ENCODE measurements at places on chromosomes 12 and 14.

- no peak for DNase-seq
Measured at GRCh38 chr12:12887471-12887870, 3.9 kb upstream of the GPRC5A start.

GRCh38 chr12:46214668-46215436 is 54.0 kb downstream of the SLC38A1 start:
- no peak for DNase-seq

DNA sequence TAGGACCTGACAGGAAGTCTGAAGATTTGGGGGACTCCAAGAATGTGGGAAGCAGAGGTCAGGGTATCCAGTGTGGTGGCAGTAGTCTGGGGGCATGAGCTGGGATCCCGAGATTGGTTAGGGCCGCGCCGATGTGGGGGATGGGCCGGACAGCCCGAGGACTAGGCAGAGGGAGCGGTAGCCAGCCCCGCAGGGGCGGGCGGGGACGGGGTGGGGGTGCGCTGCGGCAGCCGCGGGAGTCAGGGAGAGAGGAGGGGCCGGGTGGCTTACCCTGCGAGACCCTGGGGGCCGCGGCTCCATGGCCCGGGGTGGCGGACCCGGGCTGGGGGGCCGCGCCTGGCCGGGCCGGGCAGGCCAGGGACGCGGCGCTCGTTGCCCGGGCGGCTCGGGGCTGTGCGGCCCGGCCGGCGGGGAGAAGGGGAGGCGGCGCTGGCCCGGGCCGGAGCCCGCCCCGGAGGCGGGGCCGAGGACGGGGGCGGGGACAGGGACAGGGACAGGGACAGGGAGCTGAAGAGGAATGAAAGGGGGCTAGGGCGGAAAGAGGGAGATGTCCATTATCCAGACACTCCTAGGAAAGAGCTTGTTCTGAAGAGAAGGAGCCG is 5.6 kb downstream of the ZNF385A start:
- no peak for DNase-seq

DNA sequence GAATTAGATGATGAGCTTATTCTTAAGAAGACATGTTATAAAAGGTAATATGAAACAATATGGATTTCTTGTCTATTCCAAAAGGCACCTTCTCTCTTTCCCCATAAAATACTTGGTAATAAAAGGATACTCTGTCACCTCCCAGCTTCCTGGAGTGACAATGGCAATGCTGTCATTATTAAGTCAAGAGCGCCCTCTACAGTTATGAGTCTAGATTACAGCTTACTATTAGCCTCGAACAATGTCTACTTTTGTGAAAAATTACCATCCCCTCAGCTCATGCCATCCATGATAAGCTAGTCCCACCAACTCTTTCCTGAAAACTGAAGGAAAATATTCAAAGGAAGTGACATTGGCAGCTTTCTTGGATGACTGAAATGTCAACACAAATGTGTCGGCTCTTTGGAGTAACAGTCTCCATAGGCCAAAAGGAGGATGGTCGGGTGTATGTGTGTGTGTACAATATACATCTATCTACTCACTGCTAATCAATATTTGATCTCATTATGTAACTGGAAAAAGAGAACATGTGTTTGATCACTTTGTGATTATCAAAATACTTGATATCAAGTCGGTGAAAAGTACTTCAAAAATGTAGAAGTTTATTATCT is 48.7 kb upstream of the CDKN3 start:
- peak; percentile 45 for DNase-seq

DNA sequence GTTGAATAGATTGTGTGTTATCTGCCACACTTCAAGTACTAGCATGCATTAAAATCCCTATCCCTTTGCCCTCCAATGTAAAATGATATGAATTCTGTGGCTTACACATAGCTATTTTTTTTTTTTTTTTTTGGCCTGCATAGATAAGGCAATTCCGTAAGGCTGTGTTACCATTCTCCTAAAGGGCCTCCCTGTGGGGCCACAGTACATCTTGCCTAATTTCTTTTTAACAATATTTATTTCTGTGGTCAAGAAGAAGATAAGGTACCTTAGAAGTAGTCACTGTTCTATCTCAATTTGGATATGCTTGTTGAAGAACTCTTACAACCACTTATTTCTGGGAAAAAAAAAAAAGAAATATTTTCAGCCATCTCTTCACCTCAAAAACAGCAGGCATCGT is 19.8 kb downstream of the FLRT2 start:
- DNase-seq, result no peak

GRCh38 chr14:73789989-73790581 is 61.5 kb upstream of the PTGR2 start:
- no peak for DNase-seq

GRCh38 chr14:23121361-23121771 is 2.3 kb upstream of the CEBPE start:
- DNase-seq, result no peak

- DNase-seq, result no peak
Measured at GRCh38 chr12:113299619-113300237, 35.2 kb downstream of the SLC8B1 start.

DNA sequence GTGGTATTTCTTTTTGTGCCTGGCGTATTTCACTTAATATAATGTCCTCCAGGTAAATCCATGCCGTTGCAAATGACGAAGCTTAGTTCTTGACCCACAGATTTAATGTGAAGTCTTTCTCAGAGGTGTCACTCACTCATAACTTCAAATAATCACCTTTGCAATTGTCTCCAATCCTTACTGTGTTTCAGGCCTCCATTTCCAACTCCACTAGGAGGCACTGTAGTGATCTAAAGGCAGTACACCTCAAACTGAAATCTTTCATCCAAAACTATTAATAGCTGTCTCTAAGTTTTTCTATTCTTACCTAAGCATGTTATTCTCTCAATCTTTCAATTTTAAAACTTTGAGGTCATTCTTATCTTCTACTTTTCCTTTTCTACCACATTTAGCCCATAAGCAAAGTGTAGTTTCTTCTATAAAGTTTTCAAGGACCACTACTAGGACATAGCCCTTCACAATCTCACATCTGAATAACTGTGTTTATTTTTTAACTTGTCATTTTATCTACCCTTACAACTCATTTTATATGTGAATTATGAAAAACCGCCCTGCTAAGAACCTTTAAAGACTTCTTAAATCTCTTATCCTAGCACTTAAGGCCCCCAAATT is 25.5 kb upstream of the FBXO34 start:
- DNase-seq, result no peak

DNA sequence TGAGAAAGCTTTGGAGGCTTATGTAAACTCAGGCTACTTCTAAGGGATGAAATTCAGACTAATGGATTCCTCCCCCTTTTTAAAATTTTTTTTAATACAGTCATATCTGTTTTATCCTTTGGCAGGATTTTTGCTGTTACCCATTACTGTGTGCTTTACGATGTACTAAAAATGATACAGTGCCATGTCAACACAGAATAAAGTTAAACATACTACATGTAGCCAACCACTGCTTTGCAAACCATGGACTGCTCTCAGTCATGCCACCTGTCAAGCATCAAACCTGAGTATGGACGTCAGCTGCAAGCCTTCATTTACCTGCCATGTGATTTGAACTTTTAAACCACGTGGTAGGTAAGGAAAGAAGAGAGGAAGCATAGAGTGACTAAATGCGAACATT is 325.8 kb downstream of the FUT8 start:
- peak; percentile 10 for DNase-seq

DNA sequence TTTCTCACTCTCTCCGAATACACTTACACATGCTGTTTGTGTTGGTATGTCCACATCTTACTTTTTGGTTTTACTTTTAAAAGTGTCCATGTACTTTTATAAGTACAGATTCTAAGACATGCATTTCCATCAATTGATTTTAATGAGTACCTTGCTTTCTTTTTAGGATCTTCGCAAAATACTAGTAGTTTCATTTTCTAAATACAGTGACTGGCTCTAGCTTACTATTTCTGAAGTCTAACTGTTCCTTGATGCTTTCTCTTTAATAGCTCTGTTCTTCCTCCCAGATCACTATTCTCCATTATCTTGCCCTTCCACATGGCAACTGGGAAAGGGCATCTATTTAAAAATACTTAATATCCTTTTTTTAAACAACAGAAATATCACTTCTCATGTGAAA is 164.1 kb downstream of the KITLG start:
- DNase-seq, result no peak

- DNase-seq, result no peak
Measured at GRCh38 chr14:56119201-56119981, 1.2 kb downstream of the PELI2 start.

GRCh38 chr12:112978163-112979040 is at the start of gene OAS2:
OAS2 (plus strand) TSS chr12:112978519; CDS start chr12:112978609, 90 bp downstream.
- no peak for DNase-seq

DNA sequence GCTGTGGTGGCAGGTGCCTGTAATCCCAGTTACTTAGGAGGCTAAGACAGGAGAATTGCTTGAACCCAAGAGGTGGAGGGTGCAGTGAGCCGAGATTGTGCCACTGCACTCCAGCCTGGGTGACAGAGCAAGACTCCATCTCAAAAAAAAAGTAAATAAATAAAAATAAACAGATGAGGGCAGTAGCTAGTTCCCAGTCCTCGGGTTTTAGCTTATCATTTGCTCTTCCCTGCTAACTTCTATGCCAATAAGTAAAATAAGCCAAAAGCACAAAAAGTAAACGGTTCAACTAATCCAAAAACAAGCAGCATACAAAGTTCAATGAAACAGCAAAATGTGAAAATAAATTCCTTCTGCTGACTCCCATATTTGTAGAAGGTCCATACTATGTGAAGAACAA is 133.0 kb upstream of the TMCC3 start:
- no peak for DNase-seq

GRCh38 chr14:65003394-65003793 is 16.7 kb downstream of the FNTB start:
- no peak for DNase-seq

- DNase-seq, result no peak
Measured at GRCh38 chr14:81301813-81302212, 81.1 kb upstream of the GTF2A1 start.

- DNase-seq, result no peak
Measured at GRCh38 chr14:74654931-74655330, 42.9 kb upstream of the LTBP2 start.

GRCh38 chr12:1858456-1858855 is 38.1 kb downstream of the LRTM2 start:
- no peak for DNase-seq

DNA sequence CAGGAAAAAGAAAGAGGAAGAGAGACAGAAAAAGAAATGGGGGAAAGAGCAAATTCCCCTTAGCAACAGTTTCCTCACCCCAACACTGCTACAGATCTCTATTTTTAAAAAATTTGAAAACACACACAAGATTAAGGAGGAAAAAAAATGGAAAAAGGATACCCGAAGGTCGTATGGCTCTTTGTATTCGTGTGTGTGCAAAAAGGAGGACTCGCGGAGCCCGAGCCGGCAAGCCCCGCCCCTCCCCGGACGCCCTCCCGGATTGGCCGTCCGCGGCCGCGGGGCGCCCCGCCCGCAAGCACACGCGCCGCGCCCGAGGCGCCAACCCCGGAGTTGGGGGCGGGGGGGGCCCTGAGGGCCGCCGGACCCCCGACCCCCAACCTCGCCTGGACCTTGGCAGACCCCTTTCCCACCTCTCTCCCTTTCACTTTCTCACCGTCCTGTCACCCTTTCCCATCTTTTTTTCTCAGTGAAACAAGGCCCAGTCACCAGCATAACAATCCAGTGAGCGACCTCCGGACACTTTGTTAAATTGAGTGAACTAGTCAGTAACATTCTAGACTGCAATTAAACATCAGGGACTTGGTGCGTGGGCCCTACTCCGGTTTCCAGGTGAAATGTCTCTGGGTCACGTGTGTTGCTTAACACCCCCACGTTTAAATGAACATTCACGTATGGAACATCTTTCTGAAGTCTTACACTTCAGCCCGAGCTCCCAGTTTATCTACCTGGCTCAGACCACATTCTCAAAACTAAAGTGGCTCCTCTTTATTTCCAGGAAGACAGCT is at the start of gene C14orf93:
Gene C14orf93 (minus strand): TSS at position 205 of the 788 bp plus-strand sequence. CDS start 11,120 bp downstream, outside the sequence.
- DNase-seq, result no peak

- no peak for DNase-seq
Measured at GRCh38 chr12:10171973-10172728, at the start of gene OLR1. OLR1 (minus strand) TSS chr12:10172132; CDS start chr12:10172077, 55 bp downstream.

GRCh38 chr14:89702073-89702875 is 252.3 kb downstream of the EFCAB11 start:
- DNase-seq, result no peak

DNA sequence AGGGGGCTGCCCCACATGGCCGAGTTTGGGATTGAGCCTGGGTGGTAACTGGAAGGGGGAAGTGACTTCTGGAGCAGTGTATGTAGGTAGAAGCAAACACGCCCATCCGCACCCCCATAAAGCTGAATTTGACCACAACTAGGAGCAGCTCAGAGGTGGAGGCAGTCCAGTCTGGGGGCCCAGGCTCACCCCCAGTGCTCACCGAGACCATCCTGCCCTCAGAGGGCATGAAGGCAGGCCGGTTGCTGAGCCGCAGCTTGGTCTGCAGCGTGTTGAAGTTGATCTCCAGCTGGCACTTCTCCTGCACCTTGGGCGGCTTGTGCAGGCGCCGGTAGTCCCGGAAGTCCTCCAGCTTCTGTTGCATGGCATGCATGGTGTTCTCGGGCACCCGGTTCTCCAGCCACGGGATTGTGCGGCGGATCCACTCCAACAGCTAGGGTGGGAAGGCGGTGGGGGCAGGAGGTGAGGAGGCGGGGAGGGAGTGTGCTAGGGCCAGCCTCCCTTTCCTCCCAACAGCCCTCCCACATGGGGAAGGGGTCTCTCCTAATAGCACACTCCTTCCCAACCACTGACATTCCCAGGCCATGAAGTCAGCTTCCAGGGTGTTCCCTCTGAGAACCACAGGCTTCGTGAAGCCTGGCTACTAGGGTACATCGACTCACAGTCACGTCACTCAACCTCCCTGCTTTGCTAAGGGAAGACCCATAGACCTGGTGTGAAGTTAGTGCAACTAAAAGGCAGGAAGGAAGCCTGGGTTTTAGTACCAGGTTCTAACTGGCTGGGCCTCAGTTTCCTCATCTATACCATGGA is 87.0 kb downstream of the ACTN1 start:
- no peak for DNase-seq

DNA sequence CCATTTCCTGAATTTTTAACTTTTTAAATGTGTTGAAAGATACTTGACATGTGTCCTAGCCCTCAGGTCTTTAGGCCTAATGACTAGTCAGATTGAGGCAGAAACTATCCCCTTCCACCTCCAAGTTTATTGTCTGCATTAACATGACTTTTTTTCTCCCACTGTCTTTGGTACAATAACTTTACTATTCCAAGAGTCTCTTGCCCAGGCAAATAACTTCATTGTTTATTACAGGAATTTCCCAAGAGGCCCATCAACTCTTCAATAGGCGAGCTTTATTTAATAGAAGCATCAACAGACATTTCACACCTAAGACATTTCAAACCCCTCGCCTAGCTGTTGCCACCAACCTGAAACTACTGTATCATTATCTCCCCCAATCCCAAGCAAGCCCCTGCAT is 10.7 kb downstream of the NFKBIA start:
- no peak for DNase-seq

GRCh38 chr14:98293576-98293975 is 978.4 kb downstream of the BCL11B start:
- peak; percentile 10 for DNase-seq

- DNase-seq, result peak; percentile 52
Measured at GRCh38 chr14:34450542-34450915, 11.5 kb downstream of the SPTSSA start.

DNA sequence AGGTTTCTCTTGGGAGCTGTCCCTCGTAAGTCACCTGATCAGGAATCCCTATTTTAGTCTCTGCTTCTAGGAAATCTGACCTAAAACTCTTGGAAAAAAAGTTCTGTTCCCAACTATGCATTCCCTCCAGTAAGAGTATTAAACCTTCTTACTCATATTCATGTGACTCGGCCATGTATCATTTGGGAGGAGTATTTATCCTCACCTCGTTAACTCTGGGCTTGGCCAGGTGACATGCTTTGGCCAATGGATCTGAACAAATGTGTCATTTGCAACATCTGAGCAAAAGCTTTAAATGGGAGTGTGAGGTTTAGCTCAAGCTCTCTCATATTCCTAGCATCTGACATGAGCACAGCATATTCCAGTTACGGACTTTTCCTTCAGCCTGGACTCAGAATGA is 226.8 kb downstream of the NUAK1 start:
- no peak for DNase-seq

All from LNCaP clone FGC (cell line).